ENCODE measurements at places on chromosomes 5 and 9.

DNA sequence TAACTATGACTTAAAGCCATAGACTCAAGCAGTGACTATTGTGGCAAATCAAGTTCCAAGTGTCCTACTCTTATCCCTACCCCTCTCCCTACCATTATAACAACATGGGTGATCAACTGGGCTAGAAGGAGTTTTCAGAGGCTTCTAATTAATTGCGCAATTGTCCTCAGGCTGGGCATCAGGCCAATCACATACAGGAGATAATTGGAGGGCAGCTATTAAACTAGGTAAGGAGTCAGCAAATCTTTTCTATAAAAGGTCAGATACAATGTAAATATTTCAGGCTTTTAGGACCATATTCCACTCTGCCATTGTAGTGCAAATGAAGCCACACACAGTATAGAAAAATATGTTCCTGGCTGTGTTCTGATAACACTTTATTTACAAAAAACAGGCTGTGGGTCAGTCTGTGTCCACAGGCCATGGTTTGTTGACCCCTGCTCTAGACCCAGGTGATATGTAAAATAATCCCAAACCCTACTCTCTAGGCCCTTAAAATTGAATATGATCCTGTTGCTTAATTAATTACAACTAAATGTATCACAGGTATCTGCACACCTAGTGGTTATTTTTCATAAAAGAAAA lies 141.4 kb upstream of the PIK3R1 start:
- DNase-seq: peak; percentile 15

- DNase-seq: no peak
Observed at GRCh38 chr5:136529081-136529480, 163.7 kb upstream of the TRPC7 start.

DNA sequence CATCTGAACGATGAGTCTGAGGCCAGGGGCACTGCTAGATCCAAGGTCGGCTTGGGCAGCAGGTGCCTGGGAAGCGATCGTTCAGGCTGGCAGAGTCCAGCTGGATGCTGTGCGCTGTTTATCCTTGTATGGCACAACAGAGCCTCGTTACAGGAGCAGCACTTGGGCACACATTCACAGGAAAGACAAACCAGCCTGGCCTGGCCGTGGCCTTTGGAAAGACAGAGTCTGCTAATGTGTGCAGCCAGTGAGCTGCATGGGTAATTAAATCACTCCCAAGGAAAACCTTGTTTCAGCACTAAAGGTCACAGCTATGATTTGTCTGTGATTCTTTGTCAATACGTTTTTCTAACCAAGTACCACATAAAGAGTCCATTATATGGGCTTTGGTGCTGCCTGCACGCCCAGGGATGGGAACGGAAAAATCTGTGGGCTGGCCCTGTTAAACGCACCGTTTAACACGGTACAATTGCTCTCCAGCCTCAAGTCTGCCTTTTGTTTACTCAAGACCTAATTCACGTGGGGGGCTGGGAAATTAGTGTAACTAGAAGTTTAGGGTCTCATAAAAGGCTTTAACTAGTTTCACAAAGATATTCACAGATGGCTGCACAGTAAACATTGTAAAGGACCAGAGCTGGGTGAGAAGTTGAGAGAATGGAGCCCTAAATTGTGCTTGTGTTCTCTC lies 509.3 kb downstream of the KDM4C start:
- no peak for DNase-seq

- no peak for DNase-seq
Observed at GRCh38 chr9:118734696-118735095, 634.5 kb downstream of the BRINP1 start.

DNA sequence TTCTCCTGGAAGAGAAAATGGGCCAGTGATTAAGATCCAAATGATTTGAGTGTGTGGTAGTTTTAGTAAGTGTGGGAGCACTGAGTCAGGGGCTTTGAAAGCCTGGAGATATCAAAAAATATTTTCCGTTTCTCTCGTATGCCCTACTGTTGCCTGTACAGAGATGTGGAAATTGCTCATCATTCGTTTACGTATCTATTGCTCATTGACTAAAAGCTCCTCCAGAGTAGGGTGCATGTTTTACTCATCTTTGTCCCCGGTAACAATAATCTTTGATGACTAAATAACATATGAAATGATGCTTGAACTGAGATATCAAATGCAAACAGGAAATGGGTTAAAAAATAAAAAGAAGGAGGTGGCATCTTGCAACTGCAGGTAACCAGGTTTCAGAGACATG lies 114.2 kb upstream of the FST start:
- no peak for DNase-seq

DNA sequence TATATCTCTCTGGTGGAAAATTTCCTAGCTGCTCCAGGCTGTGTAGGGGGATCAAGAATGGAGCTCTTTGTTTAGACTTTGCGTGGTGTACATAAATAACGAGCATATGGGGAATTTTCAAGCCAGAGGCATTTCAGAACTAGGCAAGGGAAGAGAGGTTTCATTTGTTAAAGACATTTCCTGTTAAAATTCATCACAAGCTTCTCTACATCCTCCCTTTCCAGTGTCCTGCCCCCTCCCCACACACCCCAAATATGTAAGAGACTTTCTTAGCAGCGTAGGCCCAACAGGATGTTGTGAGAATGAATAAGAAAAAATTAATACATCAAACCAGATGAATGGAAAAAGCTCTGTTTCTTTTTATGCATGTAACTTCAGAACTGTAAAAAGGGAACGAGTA lies 150.3 kb downstream of the GPBP1 start:
- no peak for DNase-seq

GRCh38 chr9:22522206-22522740 lies 75.6 kb downstream of the DMRTA1 start:
- no peak for DNase-seq

DNA sequence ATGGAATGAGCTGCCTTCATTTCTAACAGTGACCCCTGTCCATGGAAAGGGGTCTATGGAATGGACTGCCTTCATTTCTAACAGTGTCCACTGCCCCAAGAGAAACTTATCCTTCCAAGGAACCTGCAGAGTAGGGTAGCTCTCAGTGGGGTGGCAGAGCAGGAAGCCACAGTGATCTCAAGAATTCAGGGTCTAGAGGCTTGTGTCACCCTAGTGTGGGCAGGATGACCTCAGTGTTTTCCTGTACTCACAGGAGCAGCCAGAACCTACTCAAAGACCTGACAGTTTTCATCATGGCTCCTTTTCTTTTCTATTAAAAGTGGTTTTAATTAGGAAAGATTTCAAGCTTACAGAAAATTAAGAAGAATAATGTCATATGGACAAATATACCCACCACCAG lies 27.5 kb downstream of the SEC61B start:
- DNase-seq: no peak

- no peak for DNase-seq
Observed at GRCh38 chr9:136787690-136788400, 3.3 kb upstream of the TMEM141 start.

- DNase-seq: no peak
Observed at GRCh38 chr9:131754846-131755245, 15.0 kb upstream of the RAPGEF1 start.

DNA sequence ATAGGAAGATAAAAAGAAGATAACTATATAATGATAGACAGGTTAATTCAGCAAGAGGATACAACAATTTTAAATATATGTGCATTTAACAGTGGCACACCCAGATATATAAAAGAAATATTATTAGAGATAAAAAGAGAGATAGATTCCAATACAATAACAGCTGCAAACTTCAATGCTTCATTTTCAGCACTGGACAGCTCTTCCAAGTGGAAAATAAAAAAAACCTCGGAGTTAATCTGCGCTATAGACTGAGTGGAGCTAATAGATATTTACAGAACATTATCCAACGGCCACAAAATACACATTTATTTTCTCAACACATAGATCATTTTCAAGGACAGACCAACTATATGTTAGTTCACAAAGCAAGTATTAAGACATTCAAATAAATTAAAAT lies 1229.5 kb upstream of the CDH6 start:
- DNase-seq: no peak

DNA sequence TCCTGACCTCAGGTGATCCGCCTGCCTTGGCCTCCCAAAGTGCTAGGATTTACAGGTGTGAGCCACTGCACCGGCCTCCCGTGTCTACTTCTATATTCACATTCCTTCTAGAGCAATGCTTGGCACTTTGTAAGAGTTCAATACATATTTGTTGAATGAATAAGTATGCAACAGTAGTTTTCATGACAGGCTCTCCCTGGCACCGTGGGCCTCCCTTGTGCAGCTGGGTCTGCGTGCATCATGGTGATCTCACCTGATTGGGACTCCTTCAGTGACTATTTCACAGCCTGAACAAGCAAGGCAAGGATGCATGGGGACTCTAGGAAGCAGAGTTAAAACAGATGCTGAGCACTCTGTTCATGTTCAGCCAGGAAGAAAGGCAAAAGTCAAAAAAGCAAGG lies 6.8 kb upstream of the ZBTB34 start:
- no peak for DNase-seq

GRCh38 chr5:32030686-32031085 lies 143.4 kb downstream of the GOLPH3 start:
- DNase-seq: no peak

DNA sequence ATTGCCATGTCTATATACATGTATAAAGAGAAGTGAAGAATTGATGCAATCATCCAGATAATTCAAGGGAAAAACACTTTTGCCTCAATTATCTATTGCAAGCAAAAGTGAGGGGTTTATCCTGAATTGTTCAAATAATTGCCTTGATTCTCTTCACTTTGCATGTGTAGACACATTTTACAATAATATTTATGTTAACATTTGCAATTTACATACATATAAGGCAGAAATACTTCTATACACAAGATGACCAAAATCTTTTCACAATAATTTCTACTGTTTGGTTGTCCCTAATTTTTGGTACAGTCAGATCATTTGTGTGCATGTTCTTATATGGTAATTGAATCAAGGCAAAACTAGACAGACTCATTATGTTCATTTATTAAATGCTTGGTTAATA lies 285.3 kb upstream of the TMEM161B start:
- no peak for DNase-seq

- no peak for DNase-seq
Observed at GRCh38 chr5:74725331-74725730, 40.3 kb downstream of the HEXB start.

- DNase-seq: no peak
Observed at GRCh38 chr5:172885597-172886340, 51.7 kb downstream of the ERGIC1 start.

DNA sequence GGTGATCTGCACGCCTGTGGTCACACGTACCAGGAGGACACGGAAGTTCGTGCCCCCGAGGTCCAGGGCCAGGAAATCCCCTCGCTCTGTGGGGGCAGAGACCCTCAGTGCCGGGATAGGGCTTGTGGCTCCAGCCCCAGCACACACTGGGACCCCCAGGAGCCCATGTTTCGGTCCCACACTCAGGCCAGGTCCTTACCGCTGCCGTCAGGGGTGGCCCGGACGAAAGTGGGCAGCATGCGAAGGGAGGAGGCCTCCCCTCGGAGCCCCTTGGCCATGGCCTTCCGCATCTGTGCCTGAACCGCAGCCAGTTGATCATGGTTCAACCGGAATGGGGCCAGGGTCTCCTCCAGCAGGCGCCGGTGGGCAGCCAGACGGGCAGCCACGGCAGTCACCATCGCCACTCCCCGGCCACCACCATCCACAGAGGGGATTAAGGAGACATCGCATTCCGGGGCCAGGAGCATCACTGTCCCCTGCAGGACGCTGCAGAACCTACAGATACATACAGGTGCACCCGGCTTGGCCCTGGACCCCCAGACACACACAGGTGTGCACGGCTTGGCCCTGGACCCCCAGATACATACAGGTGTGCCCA lies 11.8 kb downstream of the HK3 start:
- no peak for DNase-seq

DNA sequence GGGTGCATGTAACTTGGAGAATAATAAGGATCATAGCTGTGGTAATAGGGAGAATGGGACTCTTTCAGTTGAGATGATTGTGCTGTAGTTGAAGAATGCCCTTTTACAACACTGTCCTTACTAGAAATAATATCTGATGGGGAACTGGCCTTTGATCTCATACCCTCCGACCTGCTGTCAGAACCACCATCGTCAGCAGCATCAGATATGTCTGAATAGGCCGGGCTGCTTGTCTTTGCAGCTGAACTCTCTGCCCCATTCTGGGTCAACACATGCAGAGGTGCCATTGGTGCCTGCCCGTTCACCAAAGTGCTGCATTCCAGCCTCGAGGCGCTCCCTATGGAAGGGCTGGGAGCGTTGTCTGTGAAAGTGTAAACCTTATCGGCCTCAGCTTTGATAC lies 99.1 kb downstream of the ZNF608 start:
- no peak for DNase-seq

GRCh38 chr5:157994906-157995519 lies 136.1 kb upstream of the CLINT1 start:
- no peak for DNase-seq

- DNase-seq: peak; percentile 57
Observed at GRCh38 chr5:17219006-17219422, 1.6 kb downstream of the BASP1 start.

GRCh38 chr5:167051402-167051768 lies 1240.1 kb upstream of the WWC1 start:
- no peak for DNase-seq

- no peak for DNase-seq
Observed at GRCh38 chr5:72511774-72512592, 4.8 kb upstream of the ZNF366 start.

DNA sequence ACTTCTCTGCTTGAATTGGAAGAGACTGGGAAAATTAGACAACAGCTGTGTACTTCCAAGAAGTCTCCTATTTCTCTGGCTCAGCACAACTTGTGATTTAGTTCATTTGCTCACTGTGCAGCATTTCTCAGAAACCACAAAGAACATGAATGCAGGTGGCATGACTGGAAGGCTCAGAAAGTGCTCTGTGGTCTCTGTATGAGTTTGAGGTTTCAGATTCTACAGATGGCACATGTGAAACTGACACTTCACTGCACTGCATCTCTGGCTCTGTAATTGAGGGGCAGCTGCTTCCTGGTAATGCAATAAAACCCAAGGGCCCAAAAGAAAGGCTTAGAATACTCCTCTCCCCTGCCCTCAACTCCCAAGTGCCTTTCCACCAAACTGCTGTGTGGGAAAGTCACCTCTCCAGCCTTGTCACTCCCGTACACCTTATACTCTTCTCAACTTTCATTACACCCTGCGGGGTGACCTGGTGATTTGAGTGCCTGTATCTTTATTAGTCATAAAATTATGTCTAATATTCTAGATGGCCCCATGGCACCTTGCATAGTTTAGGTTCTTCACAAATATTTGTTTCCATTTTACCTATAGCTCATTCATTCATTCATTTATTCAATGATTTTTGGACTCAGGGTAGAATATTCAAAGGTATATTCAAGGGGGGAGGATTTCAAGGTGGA lies 82.5 kb downstream of the ESM1 start:
- DNase-seq: no peak
